ENCODE measurements at places on chromosomes 2 and 18.

DNA sequence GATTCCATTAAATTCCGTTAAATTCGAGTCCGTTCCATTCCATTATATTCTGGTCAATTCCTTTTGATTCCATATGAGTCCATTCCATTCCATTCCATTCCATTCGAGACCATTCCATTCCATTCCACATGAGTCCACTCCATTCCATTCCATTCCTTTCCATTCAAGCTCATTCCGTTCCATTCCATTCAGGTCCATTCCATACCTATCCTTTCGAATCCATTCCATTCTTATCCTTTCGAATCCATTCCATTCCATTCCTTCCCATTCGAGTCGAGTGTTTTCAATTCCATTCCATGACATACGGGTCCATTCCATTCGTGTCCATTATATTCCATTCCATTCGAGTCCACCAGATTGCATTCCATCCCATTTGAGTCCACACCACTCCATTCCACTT lies 1127.4 kb downstream of the RPIA start:
- no peak for DNase-seq

- no peak for DNase-seq
These were observed 41.9 kb downstream of the HDHD2 start for GRCh38 chr18:47108373-47108772.

DNA sequence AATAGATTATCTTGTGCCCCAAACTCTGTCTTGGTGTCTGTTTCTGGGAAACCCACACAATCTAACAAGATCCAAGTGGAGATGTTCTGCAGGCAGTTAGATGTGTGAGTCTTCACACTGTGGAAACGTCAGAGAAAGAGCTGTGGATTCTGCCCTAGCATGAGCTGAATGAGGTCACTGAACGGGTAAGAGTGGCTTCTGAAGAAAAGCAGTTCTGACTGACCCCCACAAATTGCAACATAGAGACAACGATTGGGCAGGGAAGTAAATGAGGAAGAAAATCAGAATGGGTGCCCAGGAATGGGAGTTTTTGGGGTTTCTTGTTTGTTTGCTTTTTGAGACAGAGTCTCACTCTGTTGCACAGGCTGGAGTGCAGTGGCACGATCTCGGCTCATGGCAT lies 12.9 kb upstream of the RPL37A start:
- no peak for DNase-seq

- no peak for DNase-seq
These were observed 24.8 kb downstream of the NOP58 start for GRCh38 chr2:202290316-202290715.

GRCh38 chr2:156466739-156467405 lies 30.7 kb downstream of the GPD2 start:
- DNase-seq = no peak

DNA sequence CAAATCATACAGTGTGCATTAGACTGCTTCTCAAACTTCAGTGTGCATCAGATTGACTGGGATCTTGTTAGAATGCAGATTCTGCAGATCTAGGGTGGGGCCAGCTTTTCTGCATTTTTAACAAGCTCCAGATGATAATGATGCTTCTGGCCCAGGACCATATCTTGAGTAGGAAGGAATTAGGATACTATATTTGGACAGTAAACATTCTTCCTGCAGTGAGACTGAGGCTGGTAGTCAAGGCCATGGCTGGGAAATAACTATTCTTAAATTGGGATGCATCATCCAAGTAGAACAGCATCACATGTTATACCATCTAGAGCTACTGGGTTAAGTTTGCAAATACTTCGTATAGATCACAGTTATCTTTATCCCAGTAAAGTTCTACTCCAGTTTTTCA lies 28.4 kb upstream of the ARMC9 start:
- no peak for DNase-seq

GRCh38 chr18:8948471-8949149 lies 153.9 kb upstream of the NDUFV2 start:
- DNase-seq = no peak

- DNase-seq = no peak
These were observed 69.4 kb downstream of the PXDN start for GRCh38 chr2:1674766-1675397.

- no peak for DNase-seq
These were observed 4.3 kb downstream of the IGFBP2 start for GRCh38 chr2:216637472-216637871.

GRCh38 chr18:10023853-10024570 lies 110.2 kb downstream of the VAPA start:
- no peak for DNase-seq

All from stimulated activated CD8-positive, alpha-beta memory T cell treated with anti-CD3 and anti-CD28 coated beads, Interleukin-12 subunit alpha, Interleukin-12 subunit beta, amount 100 ng/mL, for 1 hour (primary cell).